ENCODE measurements at places on chromosomes 1 and 21. TPM values are rescaled to one million over a fixed set of nuclear protein-coding genes. Genes with fewer than 3 reads are reported as not detected.
A peak's percentile ranks its signal among the peaks of the same experiment; 100 is the strongest.

The LCE1E gene
- total RNA-seq = not detected

DNA sequence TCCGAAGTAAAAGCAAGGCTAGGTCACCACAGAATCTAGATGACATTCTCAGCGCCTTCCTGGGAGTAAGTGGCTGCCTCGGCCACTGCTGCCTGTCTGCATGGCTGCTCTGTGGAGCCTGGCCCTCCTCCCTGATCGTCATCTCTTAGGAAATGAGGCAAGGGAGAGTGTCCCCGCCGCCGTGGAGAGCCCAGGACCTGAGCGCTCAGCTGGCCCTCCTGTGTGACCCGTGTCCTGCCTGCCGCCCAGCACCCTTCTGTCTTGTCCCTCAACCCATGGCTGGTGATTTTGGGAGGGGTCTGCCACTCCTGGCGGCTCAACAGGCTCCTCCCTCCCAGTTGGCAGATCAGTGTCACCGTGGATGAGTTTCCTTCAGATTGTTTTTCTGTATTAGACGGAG, 156.4 kb upstream of the COL6A1 start:
- no peaks in the 10 kb centered on the region for H3K27me3 ChIP-seq
- no peak overlapping the region for H3K4me3 ChIP-seq
- DNase-seq = no peak
- no peaks in the 10 kb centered on the region for H3K36me3 ChIP-seq
- H3K27ac ChIP-seq = no peak overlapping the region
- H3K4me1 ChIP-seq = no peaks in the 10 kb centered on the region

GRCh38 chr1:6578624-6579373, 995 bp upstream of the ZBTB48 start:
- H3K27ac ChIP-seq = no peak overlapping the region
- H3K36me3 ChIP-seq = no peaks in the 10 kb centered on the region
- H3K4me1 ChIP-seq = peaks cover 29% of the 10 kb centered on the region
- no peak for DNase-seq
- H3K4me3 ChIP-seq = peak overlapping the region; percentile 88
- no peaks in the 10 kb centered on the region for H3K27me3 ChIP-seq

DNA sequence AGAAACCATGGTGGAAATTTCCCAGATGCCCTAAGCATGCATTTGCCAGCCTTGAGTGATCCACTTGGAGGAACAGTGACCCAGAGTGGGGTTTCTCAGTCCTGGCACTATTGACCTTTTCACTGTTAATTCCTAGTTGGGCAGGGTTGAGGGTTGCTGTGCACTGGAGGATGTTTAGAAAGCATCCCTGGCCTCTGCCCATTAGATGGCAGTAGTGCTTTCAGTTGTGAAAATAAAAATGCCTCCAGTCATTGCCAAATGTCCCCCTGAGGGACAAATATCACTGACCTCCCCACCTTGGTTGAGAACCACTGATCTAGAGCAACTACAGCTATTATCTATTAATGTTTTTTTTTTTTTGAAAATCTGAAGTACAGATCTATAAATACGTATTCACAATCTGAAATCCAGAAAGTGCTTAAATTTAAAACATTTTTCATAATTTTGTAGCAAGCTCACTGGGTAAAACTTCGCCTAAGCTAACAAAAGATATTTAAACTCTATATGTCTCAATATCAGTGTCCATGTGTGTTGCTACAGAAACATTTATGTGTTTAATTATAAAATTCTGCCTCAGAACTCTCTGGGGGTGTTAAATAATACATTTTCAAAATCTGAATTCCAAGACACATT, 27.3 kb downstream of the F3 start:
- peak; percentile 55 for DNase-seq
- no peak overlapping the region for H3K4me3 ChIP-seq
- no peaks in the 10 kb centered on the region for H3K4me1 ChIP-seq
- no peak overlapping the region for H3K27ac ChIP-seq

The IL12RB2 gene
- total RNA-seq = not detected

DNA sequence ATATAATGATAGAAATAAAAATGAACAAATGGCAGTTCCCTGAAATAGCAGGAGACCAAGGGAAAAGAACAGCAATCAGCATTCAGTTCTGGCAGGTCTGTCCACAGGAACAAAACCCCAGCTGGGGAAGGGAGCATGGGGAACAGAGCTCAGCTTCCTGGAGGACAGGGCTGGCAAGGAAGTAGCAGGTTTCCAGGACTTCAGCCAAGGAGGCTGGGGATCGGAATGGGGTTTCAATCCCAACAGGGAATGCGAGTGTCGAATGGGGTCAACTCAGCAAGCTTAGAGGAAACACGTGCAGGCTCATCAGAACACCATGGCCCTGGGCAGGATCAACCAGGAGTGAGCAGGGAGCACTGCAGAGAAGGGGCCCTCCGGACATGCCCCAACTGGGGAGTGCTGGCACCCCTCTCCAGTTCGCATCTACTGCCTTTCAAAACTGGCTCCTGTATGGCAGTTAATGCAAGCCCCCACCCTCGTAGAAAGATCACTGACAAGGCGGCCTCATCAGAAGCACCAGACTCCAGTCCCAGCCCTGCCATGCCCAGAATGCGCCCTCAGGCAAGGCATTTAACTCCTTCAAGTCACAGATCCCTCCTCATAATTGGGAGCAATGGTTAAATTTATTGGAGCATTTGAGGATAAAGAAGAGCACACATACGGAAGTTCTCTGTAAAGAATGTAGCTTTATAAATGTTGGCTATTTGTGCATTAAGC, 72.4 kb downstream of the SEC16B start:
- 0 out of 2 replicates have a peak, but pooled peaks cover 4% of the 10 kb centered on the region for H3K27me3 ChIP-seq
- no peak for DNase-seq
- no peaks in the 10 kb centered on the region for H3K36me3 ChIP-seq
- no peak overlapping the region for H3K27ac ChIP-seq

The TBX15 gene
- not detected for total RNA-seq

- no peak overlapping the region for H3K4me3 ChIP-seq
- H3K27ac ChIP-seq = no peak overlapping the region
- H3K36me3 ChIP-seq = no peaks in the 10 kb centered on the region
- H3K4me1 ChIP-seq = no peaks in the 10 kb centered on the region
- H3K27me3 ChIP-seq = no peaks in the 10 kb centered on the region
Observed at GRCh38 chr1:80929868-80930508, 870.7 kb upstream of the ADGRL2 start.

GRCh38 chr1:92365378-92366039, 66.7 kb downstream of the RPAP2 start:
- H3K36me3 ChIP-seq = peaks cover 7% of the 10 kb centered on the region
- no peak for DNase-seq
- H3K4me3 ChIP-seq = no peak overlapping the region

The RGS1 gene
- 0.22 TPM for total RNA-seq

GRCh38 chr1:34361781-34362357, 185.2 kb downstream of the C1orf94 start:
- no peak overlapping the region for H3K27ac ChIP-seq
- DNase-seq = no peak
- no peaks in the 10 kb centered on the region for H3K4me1 ChIP-seq
- no peaks in the 10 kb centered on the region for H3K27me3 ChIP-seq
- H3K4me3 ChIP-seq = no peak overlapping the region

- H3K36me3 ChIP-seq = no peaks in the 10 kb centered on the region
- DNase-seq = no peak
- no peaks in the 10 kb centered on the region for H3K4me1 ChIP-seq
- no peak overlapping the region for H3K27ac ChIP-seq
- no peaks in the 10 kb centered on the region for H3K27me3 ChIP-seq
Observed at GRCh38 chr1:215597961-215598360, 30.9 kb downstream of the KCTD3 start.

The HES3 gene
- not detected for total RNA-seq

The HOOK1 gene
- not detected for total RNA-seq

The GCSAML gene
- total RNA-seq = not detected

The LRRC7 gene
- not detected for total RNA-seq

The ZBTB8B gene
- not detected for total RNA-seq

DNA sequence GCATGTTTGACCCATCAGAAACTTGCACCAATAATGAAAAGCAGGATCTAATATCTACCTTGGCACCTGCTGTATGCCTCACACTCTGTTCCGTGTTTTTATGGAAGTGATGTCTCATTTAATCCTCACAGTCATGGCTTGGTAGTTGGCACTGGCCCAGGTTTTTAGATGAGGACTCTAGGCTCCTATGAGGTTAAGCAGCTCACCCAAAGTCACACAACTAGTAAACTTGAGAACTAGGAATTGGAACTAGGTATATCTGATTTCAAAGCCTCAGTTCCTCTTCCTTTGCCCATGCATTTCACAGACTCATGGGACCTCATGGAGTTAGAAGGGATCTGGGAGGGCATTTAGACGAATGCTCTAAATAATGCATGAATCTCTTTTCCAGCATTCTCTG, 21.3 kb upstream of the TARBP1 start:
- H3K4me1 ChIP-seq = peaks cover 29% of the 10 kb centered on the region
- no peak overlapping the region for H3K27ac ChIP-seq
- peak; percentile 39 for DNase-seq

- H3K4me1 ChIP-seq = no peaks in the 10 kb centered on the region
- H3K4me3 ChIP-seq = no peak overlapping the region
- no peaks in the 10 kb centered on the region for H3K27me3 ChIP-seq
- H3K27ac ChIP-seq = no peak overlapping the region
- no peak for DNase-seq
Observed at GRCh38 chr1:193355178-193355577, 168.8 kb upstream of the B3GALT2 start.

GRCh38 chr21:32325706-32326105, 27.1 kb downstream of the MRAP start:
- no peak overlapping the region for H3K27ac ChIP-seq
- H3K27me3 ChIP-seq = no peaks in the 10 kb centered on the region
- H3K36me3 ChIP-seq = peaks cover 67% of the 10 kb centered on the region
- no peak overlapping the region for H3K4me3 ChIP-seq

The ADAMTSL4 gene
- total RNA-seq = not detected

GRCh38 chr1:232319518-232320210, 310.3 kb downstream of the SIPA1L2 start:
- no peaks in the 10 kb centered on the region for H3K4me1 ChIP-seq
- DNase-seq = no peak
- H3K27me3 ChIP-seq = no peaks in the 10 kb centered on the region

The SPATA45 gene
- not detected for total RNA-seq

The ARMH1 gene
- total RNA-seq = 7.7 TPM

GRCh38 chr1:153745417-153745816, 17.6 kb downstream of the INTS3 start:
- DNase-seq = no peak
- H3K36me3 ChIP-seq = peaks cover 65% of the 10 kb centered on the region
- no peak overlapping the region for H3K27ac ChIP-seq
- no peak overlapping the region for H3K4me3 ChIP-seq
- H3K27me3 ChIP-seq = no peaks in the 10 kb centered on the region
